Anterior cingulate cortex (tissue), 58 donors: ENCODE measurements at places on chromosomes 7 and 10.

GRCh38 chr7:32144676-32145075 is 74.5 kb upstream of the PDE1C start:
- no peak for DNase-seq

DNA sequence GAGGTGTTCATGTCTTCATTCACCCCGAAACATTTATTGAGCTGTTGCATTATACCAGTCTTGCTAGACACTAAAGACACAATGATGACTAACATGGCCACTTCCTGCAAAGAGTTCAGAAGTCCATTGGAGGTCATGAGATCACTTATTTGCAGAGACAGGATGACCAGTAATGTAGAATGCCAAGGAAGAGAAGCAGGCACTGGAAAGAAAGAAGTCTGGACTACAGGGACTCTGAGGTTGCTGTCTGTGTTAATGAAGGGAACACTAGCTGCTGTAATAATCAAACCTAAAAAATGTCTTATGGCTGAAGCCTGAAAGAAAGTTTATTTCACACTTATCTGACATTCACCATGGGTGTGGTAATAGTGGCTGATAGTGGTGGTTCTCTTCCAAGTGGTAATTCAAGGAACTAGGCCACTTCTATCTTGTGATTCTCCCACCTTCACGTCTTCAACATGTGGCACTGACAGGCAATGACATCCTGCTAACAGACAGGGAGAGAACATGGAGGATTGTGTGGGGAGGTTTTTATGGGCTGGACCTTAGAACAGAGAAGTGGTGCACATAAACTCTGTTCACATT is 89.2 kb upstream of the MKLN1 start:
- DNase-seq, result no peak

- DNase-seq, result no peak
These were observed 4.3 kb downstream of the SLC29A3 start for GRCh38 chr10:71323407-71323806.

DNA sequence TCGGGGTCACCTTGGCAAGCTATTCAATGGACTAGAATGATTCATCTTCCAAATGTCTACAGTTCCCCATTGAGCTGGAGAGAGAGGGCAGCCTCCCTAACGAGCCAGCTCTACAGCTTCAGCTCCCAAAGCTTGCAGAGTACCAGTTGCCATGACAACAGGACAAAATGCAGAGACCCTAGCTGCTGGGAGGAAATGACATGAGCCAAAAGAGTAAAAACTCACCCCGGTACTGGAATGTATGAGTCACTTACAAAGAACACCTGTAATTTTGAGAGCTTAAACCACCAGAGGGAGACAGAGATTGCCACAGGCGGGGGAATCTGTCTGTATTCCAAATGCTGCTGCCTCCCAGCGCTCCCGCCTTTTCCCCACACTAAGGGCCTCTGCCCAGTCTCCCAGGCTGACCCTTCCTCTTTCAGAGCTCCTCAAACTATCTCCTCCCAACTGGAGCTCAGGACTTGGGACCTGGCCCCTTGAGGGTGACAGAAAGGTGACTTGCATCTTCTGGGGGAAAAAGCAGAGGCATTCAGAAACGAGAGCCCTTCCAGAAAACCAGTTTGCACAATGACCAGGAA is 95.5 kb downstream of the CUL2 start:
- no peak for DNase-seq

GRCh38 chr10:103757531-103758293 is 97.7 kb downstream of the SH3PXD2A start:
- DNase-seq, result no peak

- DNase-seq, result no peak
These were observed 329.3 kb downstream of the ARL4A start for GRCh38 chr7:13016592-13017332.

DNA sequence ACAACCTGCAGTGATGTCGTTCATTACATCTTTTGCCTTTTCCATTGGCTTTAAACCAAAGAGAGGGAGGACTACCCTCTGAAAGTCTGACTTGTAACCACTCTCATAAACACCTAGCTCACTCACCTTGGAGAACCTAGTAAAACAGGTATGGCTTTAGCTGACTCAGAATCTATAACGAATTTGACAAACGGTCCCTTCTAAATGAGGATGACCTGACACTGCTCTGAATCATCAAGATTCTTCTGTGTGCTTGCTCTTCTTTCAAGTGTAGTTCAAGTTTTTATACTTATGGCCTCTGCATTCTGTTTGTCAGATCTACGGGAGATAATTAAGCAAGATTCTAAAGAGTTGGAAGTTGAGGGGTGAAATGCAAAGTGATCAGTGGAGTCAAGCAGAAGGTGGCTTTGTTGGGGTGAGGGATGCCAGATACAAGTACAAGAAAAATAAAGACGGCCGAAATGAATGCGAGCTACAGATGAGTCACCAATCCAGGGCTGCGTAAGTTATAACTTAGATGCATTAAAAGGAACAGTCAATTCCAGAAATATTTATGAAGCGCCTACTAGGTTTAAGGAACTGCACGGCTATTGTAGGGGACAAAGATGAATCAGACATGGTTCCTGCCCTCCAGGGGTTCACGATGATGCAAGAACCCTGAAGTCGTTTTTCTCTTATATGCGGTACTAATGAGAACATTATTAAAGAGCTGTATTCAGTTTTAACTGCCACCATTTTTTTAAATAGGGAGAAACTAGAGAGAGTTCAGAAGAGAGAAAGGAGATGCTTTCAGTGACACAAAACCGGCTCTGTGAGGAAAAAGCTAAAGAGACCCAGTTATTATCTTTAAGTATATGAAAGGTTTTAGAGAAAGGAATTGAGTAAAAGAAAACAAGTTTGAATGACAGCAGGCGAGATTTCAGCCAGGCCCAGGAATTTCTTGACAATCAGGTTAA is 6.5 kb downstream of the HIPK2 start:
- no peak for DNase-seq

- no peak for DNase-seq
These were observed 16.2 kb upstream of the MRC1 start for GRCh38 chr10:17792991-17793390.

- no peak for DNase-seq
These were observed 111.1 kb upstream of the SH2B2 start for GRCh38 chr7:102175423-102176170.

GRCh38 chr7:143290293-143290692 is 2.1 kb downstream of the CASP2 start:
- no peak for DNase-seq

GRCh38 chr7:27147199-27148030 is at the start of gene HOXA6:
Gene HOXA6 (minus strand): TSS chr7:27147774. CDS start chr7:27147749, 25 bp downstream.
- no peak for DNase-seq

DNA sequence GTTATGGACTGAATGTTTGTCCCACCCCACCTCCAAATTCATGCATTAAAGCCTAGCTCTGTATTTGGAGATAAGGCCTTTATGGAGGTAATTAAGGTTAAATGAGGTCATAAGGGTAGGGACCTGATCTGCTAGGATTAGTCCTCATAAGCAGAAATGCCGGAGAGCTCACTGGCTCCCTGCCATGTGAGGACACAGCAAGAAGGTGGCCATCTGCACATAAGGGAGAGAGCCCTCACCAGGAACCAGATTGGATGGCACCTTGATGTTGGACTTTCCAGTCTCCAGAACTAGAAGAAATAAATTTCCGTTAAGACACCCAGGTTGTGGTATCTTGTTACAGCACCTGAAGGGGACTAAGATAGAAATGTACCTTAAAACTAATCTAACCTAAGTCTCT is 816.1 kb upstream of the C7orf33 start:
- DNase-seq, result no peak

DNA sequence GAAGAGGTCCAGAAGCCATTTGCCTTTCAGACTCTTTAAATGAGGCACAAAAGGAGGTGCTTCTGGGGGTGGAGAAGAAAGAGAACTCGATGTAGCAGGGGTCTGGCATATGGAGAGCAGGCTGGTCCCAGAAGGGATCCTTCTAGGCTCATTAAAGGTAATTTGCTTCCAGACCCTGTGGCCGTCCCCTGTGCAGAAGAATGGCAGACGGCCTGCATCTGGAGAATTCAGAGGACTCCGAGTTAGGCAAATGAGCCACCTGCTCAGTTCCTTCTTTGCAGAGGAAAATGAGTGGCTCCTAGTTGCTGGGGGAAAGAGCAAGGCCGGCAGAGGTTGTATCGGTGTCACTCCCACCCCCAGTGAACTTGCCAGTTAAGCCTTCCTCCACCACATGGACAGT is 73.8 kb upstream of the FAM180A start:
- no peak for DNase-seq

GRCh38 chr10:132027423-132027983 is 38.2 kb upstream of the JAKMIP3 start:
- no peak for DNase-seq

DNA sequence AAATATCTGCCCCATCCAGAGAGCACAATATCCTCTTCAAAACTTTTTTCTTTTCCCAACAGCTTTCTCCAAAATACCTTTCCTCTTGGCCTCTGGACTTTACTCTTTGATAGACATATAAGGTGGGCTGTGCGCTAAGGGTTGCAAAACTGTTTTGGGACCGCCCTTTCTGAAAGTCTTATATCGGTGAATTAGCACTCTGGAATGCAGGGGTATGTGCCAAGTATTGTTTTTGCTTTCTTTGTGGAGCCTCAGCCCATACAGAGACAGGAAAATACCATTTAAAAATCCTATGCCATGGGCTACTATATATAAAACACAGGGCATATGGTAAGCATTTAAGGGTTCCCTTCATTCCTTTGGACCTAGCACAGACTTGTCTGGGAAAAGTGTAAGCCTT is 37.7 kb downstream of the PPP1R17 start:
- no peak for DNase-seq

DNA sequence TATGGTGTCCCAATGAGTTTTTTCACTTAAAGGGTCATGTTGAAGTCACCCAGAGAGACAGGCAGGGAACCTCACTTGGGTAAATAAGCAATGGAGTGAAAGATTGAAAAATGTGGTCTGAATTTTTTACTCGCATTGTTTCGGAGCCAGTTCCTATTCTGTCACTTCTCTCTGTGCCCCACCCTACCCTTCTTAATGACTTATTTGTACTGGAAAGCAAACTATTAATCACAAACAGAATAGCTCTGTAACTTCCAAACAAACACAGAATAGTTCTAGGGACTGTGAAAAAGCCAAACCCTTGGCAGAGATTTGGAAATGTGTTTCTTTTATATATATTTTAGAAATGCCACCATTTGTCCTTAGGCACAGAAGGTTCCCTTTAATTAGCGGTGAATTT is 76.0 kb downstream of the LRMDA start:
- no peak for DNase-seq

DNA sequence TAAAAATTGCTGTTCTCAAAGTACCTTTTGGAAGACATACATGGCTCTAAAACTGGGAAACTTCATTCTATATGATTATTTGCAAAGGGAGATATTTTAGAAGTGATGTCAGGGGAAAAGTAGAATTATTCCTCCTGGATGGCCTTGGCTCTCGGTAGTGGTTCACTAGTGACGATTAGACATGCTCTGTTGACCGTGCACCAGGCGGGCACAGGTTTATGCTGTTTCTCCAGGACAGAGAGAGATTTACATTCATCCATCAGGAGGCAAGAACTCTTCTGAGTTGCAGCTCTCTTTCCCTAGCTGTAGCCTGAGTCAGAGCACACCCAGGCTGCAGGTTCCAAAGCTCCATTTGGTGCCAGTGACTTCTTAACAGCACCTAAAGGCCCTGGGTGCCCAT is 184.9 kb upstream of the WDR11 start:
- DNase-seq, result no peak

DNA sequence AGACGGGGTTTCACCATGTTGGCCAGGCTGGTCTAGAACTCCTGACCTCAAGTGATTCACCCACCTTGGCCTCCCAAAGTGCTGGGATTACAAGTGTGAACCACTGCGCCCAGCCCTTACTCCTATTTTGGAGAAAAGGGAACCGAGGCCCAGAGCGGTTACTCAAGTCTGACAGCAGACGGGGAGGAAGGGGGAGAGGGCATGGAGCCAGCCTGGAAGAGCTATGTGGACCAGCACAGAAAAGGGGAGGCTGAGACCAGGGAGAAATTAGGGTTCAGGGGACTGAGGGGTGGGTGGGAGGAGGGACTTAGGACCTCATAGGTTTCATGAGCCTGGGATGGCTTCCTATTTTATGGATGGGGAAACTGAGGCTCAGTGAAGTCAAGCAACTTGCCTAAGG is 1.5 kb downstream of the SFRP5 start:
- DNase-seq, result no peak

- DNase-seq, result no peak
These were observed 132.0 kb downstream of the CFAP58 start for GRCh38 chr10:104485632-104486031.

DNA sequence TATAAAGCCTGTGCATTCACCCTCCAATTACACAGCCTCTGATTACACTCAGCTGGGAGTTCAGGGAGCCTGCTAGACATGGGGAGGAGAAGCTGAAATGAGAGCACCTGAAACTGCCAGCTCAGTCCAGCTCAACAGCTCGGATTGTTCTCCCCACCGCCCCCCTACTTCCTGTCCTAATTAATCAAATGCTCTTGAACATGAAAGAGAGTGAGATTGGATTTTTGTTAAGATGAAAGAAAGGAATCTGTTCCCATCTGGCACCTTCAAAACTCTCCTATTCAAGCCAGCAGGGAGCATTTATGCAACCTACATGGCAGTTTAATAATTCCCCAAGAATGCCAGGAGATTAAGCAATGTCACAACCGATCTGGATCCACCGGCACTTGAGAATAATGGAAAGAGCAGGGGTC is 98.0 kb downstream of the NPSR1 start:
- no peak for DNase-seq

DNA sequence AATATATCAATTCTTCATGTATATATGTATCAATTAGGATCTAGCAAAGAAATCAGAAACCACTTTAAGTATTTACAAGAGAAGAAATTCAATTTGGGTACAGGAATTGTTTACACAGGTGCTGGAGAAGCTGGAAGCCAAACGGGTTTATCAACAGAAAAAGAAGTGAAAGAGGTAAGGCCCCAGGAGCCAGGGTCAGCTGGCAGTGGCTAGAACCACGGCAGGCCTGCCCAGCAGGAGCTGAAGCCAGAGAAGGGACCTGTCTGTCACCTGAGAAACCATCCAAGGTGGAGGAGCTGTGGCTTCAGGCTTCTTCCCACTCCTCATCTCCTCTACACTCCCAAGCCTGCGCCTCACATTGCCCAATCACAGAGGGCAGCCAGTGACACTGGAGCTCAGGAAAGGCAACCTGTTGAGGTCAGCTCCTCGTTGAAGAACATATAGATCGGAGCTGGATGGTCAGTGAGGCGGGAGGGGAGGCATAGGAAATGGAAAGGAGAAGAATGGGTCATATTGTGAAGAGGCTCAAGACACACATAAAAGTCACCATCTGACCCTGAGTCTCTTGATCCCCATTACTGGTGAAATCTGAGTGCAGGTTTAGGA is 182.6 kb downstream of the REEP3 start:
- DNase-seq, result no peak

GRCh38 chr7:30863706-30864035 is 48.0 kb upstream of the AQP1 start:
- no peak for DNase-seq

GRCh38 chr7:127941476-127942210 is 89.6 kb downstream of the LRRC4 start:
- DNase-seq, result no peak
